ENCODE measurements at places on chromosomes 6 and 20.

- DNase-seq = peak; percentile 26
Observed at GRCh38 chr6:33761922-33762629, 15.4 kb upstream of the IP6K3 start.

DNA sequence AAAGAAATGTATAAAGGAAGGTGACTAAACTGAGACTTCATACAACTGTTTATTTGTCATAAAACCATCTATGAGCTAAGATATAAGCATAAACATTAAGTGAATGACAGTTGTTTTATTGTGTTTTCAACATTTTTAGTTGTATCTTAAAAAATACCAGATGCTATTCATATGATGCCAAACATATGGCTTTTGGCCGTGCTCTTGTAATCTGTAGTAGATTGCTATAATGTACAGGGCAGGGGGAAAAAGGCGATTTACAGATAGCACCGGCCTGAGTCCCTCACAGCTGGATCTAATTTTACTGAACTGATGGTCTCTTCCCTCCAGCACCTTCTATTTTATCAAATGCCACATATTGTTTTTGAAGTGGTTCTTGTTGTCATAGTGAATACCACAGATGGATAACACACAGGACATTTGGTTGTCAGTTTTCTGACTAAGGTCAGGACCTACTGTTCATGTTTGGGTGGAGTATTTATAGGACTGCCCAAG, 48.2 kb downstream of the CENPW start:
- no peak for DNase-seq

GRCh38 chr6:33429750-33430052, 9.8 kb downstream of the SYNGAP1 start:
- no peak for DNase-seq

GRCh38 chr20:50398821-50399554, 111.2 kb upstream of the PTPN1 start:
- no peak for DNase-seq

DNA sequence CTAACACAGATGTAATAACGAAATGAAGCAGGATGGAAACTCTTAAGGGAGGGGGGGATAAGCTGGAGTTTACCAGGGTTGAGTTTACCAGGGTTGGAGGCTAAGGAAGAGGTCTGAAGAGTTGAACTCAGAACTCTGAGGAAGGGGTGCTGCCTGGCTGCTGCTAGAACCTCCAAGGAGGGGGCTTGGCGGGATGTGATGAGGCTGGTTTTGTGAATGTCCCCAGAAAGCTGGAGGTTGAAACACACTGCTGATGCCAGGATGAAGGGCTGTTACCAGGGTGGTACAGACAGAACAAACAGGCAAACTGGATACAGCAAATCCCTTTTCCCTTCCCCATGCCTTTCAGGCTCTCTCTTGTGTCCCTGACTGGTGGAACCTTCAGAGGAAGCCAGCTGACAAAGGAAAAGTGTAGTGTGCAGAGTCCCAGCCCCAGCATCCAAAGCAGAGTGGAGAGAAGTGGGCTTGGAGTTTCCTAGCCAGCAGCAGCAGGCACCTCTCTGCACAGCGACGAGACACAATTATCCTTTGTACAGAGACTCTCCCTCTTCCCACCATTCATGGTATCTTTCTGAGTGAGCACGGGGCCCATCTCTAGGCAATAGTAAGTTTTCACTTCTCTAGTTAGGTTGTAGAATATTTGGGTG, 23.7 kb downstream of the UBE2V1 start:
- no peak for DNase-seq

- DNase-seq = no peak
Observed at GRCh38 chr6:54860132-54860531, 13.6 kb downstream of the FAM83B start.

DNA sequence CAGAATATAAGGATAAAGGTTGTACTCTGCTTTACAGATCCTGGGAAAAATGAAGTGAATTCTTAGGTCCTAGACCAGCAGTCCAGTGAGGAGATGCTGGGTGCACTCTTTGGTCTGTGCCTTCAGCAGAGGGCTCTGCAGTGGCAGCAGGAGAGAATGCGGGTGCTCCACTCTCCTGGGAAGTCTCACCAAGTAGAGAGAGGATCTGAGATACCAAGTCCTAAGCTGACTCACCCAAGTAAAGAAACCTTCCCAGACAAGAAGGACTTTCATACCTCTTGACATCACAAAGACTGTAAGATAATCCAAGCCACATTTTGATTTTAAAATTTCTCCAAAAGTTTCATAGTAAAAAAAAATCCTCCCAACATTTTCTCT, 116.9 kb upstream of the EMILIN3 start:
- DNase-seq = no peak

GRCh38 chr6:20919677-20920385, 385.6 kb downstream of the CDKAL1 start:
- DNase-seq = no peak

GRCh38 chr6:20827798-20828197, 293.5 kb downstream of the CDKAL1 start:
- no peak for DNase-seq

GRCh38 chr6:22926790-22927354, 357.5 kb downstream of the HDGFL1 start:
- DNase-seq = no peak

GRCh38 chr6:12298017-12298978, 8.1 kb downstream of the EDN1 start:
- no peak for DNase-seq

All from SHP77 treated with DMSO at 0.1 percent for 48 hours (cell line).